ENCODE measurements at places on chromosomes 3 and 15.

GRCh38 chr3:194949592-194949991 lies 263.9 kb downstream of the FAM43A start:
- no peak for DNase-seq

DNA sequence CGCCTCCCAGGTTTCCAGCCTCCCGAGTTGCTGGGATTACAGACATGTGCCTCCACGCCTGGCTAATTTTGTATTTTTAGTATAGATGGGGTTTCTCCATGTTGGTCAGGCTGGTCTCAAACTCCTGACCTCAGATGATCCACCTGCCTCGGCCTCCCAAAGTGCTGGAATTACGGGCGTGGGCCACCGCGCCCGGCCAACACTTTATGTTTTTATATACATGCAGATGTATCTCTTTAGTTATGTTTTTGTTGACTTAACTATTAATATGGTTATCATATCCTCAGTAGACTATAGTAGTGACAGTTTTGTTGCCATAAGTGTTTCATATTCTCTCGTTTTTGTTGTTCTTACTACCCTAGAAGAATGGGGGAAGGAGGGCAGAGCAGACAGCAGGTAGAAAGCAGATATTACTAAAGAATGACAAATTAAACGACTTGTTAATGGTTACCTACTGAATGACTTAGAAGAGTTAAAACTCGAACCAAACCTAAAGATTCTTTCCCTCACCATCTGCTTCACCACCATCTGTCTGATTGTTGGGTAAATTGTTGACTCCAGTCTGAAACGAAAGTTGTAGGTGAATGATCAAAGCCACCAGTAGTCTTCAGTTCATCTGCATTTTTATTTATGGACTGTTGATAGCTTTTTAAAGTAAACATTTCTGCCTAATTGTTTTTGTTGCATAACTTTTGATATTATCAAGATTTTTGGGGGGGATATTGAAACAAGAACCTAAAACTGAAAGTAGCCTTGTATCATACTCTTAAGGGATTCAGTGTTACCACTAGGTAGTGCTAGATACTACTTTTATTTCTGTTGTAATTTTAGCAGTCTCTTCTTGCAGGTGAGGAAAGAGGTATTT lies 89.3 kb downstream of the RASA2 start:
- DNase-seq = no peak

DNA sequence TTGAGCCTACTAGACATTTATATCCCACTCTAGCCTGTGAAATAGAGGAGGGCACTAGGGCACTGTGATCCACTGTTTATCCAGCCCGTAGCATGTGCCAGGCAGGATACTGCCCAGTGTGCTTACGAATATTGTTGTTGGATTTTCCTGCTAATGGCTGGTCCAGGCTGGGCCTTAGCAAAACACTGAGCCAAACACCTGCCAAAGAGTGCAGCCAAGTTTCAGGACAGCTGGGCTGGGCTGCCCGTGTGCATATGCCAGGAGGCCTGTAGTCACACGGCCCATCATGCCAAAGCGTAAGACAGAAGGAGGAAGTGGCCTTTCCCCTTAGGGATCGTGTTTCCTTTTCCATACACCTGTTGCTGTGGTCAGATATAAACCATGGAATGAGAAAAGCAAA lies 54.5 kb upstream of the ABHD10 start:
- no peak for DNase-seq

GRCh38 chr15:68580026-68580882 lies 1.5 kb downstream of the CORO2B start:
- DNase-seq = no peak

DNA sequence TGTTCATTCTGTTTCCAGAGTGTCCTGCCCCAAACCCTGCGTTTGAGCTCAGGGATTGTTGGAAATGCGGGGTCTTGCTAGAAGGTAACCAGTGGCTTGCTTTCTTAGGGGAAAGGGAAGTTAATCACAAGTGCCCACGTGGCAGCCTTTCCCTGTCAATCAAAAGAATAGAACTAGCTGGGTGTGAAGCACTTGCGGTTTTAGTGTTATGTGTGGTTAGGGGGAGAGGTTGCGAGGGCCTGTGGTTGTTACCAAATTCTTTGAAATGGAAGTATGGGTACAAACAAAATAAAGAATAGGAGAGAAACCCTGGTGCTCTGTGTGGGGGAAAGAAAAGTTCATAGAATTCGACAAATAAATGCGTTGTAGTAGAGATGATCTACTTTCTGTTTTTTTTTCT lies 67.6 kb downstream of the FNDC3B start:
- DNase-seq = peak; percentile 74

- no peak for DNase-seq
Measured at GRCh38 chr15:33198541-33198940, 4.0 kb upstream of the FMN1 start.

DNA sequence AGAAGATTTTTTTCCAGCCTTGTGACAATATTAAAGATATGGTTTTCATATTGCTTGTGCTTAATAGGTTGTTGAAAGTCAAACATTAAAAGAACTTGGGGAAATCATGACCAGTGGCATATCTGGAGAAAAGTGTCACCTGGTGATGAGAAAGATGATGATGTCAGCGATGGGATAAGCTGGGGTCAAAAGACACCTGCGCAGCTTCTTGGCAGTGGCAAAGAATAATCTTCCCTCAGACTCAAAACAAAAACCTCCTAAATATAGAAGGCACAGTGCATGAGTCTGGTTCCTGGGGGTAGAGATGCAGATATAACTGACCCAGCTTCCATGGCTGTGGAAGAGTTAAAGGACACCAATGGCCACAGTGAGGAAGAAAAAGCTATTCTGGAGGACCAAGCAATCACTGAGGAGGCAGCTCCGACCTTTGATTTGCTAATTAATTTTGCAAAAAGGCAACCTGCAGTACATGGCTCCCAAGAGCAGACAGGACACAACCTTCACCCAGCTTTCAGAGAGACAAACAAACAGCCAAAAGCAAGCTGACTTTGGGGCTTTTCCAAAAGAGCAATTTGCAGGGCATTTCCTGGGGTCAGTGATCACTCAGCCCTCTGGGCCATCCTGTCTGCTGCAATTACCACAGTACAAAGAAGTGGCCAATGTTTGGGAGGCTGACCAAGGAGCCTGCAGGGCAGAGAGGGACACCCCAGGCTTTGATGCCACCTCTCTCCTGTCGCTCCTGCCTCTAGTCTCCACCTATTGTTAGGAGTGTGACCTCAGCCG lies 17.6 kb upstream of the SEMA5B start:
- no peak for DNase-seq

GRCh38 chr15:28946803-28947202 lies 61.0 kb downstream of the APBA2 start:
- no peak for DNase-seq

DNA sequence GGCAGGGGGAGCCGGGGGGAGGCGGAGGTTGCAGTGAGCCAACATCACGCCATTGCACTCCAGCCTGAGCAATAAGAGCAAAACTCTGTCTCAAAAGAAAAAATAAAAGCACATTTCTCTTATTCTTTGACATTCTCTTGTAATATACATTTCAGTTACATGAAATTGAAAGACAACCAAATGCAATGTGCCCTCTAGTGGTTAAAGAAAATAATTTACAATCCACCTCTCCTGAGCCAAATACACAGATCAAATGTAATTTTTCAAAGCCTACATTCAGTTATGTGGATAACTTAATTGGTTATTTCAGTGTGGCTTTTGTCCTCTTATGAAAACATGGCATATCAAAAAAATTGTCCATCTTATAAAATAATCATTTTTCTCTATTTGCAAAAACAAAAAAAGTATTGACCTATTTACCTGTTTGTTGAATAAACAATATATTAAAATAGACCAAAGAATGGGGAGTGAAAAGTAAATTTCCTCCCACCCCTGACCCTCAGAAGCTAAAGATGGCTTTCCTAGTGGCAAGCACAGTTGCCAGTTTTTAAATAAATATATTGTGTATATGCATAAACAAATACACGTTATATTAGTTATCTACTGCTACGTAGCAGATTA lies 14.2 kb upstream of the U2SURP start:
- no peak for DNase-seq

- peak; percentile 69 for DNase-seq
Measured at GRCh38 chr3:51371943-51372557, 13.0 kb upstream of the MANF start.

GRCh38 chr3:196268284-196269163 lies 19.0 kb downstream of the PCYT1A start:
- DNase-seq = no peak

GRCh38 chr3:121574449-121574848 lies 6.7 kb downstream of the ARGFX start:
- DNase-seq = no peak

DNA sequence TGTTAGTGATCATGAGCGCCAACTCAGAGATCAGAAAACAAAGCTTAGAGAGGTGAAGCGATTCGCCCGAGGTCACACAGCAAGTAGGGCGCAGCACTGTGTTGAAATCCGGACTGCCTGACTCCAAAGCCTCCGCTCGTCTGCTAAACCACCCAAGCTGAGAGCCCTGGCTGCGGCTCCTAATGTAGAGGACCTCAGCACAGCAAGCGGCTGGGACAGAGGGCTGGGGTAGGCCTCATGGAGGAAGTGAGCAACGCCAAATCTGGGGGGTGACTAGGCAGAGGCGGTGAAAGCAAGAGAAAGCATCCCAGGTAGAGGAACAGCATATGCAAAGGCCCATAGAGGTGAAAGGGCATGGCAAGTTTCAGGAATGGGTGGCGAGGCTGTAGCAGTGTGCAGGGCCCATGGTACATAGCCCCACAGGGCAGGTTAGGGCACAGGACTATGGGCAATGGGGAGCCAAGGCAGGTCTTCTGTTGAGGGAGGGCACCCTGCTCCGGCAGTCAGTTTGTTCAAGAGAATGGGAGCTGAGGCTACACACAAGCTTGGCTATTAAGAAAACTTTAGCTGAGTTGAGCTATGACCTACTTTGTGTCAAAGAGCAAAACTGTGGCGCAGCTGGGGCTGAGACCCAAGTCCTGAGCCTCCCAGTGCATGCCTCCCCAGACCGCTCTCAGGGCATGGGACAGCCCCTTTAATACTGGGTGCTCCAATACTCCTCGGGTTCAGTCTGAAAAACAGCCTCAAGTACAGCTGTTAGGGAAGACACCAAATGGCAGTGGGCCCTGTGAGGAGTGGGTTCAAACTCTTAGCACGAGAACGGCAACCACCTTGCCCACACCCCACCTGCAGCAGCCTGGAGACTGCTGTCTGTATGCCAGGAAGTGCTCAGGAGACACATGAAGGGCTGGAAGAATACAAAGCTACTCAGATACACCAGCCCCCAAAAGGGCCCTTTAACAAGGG lies 988 bp upstream of the CFAP92 start:
- DNase-seq = no peak

DNA sequence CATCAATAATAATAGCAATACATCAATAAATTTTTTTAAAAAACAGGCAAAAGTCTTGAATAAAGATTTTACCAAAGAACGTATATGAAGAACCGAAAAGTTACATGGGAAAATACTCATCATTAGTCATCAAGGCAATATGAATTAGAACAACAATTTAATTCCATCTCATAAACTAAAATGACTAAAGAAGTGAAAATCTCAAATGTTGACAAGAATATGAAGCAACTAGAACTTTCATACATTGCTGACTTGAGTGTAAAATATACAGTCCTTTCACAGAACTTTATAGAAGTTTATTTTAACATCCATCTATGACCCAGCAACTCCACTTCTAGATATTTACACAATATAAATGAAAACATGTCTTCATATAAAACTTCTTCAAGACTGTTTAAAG lies 35.3 kb upstream of the ABHD10 start:
- no peak for DNase-seq

DNA sequence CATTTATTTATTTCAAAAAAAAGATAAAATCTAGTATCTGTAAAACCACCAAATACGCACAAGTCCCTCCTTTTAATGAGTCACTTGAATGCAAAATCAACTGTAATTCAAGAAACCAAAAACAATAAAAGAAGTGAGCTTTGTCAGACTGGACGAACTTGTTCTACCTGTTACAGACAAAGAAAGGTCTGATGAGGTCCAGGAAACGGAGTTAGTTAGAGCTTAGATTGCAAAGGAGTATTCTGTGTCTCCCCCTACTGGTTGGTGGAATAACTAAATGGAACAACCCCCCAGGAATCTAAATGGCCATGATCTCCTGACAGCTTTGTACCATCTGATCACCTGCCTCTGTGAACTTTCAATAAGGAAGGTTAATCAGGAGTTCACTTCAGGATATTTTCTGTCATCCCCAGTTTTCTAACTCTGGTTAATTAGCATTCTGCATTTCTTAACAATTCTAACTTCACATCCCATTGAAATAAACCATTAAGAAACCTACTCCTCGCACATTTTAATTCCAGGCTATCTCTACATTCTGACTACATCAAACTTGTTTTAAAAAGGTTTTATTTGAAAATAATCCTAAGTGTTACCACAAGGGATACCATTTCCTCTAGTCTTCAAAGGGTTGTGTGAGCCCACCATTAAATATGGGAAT lies 333.0 kb upstream of the SATB1 start:
- DNase-seq = no peak

DNA sequence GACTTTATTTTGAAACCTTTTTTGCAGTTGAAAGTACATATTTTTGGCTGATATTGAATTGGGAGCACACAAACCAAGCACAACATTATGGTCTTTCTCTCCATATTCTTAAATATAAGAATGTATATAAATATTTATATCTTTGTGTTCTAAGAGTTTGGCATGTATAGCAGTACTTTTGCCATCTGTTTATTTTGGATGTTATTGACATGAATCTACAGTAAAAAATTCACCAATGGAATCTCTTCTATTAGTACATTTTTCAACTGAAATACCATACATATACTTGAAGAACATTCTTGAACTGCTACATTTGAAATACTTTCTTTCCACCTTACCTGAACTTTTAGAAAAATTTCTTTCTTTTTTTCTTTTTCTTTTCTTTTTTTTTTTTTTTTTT lies 109.2 kb upstream of the STRIT1 start:
- DNase-seq = no peak

GRCh38 chr15:73936588-73937290 lies 10.5 kb downstream of the LOXL1 start:
- DNase-seq = no peak

- no peak for DNase-seq
Measured at GRCh38 chr3:126353694-126354321, 3.4 kb downstream of the KLF15 start.

- DNase-seq = no peak
Measured at GRCh38 chr3:150349314-150350097, 58.6 kb upstream of the TSC22D2 start.

DNA sequence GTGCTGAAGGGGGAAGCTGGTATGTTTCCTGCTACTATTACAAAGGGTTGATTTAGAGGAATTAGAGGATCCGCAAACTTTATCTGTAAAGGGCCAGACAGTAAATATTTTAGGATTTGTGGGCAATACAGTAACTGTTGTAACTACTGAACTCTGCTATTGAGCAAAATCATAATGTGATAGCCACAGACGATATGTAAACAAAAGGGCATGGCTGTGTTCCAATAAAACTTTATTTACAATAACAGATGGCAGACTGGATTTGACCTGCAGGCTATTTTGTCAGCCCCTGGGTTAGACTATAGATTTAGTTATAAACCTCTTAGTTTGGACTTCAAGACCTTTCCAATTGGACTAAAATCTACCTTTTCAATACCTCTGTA lies 27.8 kb upstream of the KCNMB2 start:
- DNase-seq = no peak

- no peak for DNase-seq
Measured at GRCh38 chr3:57681691-57682090, 11.2 kb downstream of the DENND6A start.

Data from stimulated activated CD8-positive, alpha-beta memory T cell treated with anti-CD3 and anti-CD28 coated beads, Interleukin-4, amount 100 ng/mL, for 48 hours (primary cell).